ENCODE measurements at places on chromosomes 1 and 21.

DNA sequence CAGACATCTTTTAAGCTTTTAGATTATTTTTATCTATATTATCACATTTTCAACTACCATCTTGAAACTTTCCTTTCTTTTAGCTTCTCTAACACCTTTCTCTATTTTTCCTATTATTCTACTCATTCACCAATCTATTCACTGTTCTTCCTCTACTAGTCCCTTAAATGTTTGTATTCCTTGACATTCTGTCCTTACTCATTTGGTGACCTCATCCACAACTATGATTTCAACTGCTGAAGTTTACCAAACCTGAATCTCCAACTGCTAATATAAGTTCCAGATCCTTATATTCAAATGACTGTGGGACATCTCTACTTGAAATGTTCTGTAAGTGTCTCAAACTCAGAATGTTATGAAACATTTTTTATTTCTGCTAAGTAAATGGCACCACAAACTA is 49.2 kb downstream of the TUT4 start:
- DNase-seq = no peak

DNA sequence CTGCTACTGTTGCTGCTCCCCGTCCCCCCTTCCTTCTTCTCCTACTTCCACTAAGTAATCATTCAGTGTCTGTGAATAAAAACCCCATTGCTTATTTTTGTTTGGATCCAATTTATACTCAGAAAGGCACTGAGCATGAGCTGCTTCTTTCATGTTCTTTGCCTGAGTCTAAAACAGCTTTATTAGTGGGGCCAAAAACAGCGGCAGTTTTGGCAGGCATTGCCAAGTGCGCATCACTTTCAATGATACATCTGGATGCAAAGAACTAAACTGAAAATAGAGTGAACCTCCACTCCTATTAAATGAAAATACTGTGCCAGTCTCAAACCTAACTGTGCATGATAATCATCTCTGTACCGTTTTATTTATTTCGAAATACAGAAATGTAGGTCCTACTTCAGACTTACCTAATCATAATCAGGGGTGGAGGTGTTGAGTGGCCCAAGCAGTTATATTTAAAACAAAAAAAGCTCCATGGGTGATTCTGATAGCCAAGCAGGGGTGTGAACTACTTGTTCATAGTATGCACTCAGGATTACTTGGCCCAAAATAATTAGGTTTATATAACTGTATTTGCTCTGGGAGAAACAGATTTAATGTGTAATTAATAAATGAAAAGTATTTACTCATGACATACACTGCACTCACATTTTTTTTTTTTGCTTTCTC is 48.4 kb downstream of the NEK7 start:
- no peak for DNase-seq

- no peak for DNase-seq
These were observed 7.0 kb downstream of the GPR3 start for GRCh38 chr1:27399251-27400025.

DNA sequence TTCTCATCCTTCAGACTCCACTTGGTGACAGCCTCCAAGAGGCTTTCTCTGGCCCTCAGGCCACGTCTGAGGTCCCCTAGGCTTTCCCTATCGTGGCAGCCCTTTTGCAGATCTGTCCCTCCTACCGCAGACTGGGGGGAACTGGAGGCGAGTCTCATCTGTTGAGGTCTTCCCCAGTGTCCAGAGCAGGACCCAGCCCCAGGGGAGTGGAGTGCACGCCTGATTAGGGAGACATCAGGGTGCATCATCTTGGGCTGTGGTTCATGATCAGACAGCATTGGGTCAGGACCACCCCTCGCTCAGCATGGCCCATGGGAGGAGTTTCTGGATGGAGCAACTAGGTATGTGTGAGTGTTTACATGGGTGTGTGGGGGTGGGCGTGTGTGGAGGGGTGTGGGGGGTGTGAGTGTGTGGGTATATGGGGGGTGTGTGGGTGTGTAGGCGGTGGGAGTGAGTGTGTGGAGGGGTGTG is 8.5 kb upstream of the MATN1 start:
- no peak for DNase-seq

DNA sequence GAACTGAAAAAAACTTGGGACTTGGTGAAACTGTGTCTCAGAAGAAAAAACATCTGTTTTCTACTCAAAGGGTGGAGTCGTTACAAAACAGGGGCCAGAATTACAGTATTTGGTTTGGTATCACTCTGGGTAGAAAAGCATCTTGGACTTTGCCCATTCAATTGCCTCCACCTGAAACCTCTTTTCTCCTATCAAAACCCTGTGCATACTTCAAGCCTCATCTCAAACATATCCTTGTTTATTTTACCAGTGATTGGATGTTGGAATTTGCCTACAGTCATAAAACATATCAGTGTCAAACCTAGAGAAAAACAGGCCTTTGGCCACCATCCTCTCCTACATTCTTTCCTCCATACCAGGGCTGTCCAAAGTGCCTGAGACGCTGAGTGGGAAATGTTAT is 281.5 kb downstream of the PLPP3 start:
- DNase-seq = no peak

GRCh38 chr1:60596791-60597750 is 485.3 kb upstream of the NFIA start:
- DNase-seq = no peak

DNA sequence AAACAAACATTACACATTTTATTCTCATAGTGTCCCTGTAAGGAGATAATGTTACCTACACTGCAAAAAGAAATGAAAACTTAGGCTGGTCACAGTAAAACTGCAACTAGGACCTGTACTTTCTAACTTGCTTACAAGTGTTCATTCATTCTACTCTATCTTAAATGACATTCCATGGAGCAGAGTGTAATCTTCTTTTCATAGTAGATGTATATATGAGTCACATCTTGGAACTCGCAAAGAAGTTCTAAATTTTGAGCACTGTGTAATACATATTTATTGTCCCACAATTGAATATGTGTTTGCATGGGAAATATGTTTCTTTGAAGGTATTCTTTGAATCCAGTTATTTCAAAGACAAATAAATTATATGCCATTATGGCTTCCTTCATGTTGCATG is 1258.5 kb upstream of the ADGRL2 start:
- no peak for DNase-seq

- DNase-seq = no peak
These were observed 495 bp downstream of the PI4KB start for GRCh38 chr1:151326619-151327222.

- no peak for DNase-seq
These were observed 60.7 kb downstream of the GORAB start for GRCh38 chr1:170592591-170593111.

GRCh38 chr21:32184065-32184464 is 94.8 kb downstream of the MIS18A start:
- no peak for DNase-seq

DNA sequence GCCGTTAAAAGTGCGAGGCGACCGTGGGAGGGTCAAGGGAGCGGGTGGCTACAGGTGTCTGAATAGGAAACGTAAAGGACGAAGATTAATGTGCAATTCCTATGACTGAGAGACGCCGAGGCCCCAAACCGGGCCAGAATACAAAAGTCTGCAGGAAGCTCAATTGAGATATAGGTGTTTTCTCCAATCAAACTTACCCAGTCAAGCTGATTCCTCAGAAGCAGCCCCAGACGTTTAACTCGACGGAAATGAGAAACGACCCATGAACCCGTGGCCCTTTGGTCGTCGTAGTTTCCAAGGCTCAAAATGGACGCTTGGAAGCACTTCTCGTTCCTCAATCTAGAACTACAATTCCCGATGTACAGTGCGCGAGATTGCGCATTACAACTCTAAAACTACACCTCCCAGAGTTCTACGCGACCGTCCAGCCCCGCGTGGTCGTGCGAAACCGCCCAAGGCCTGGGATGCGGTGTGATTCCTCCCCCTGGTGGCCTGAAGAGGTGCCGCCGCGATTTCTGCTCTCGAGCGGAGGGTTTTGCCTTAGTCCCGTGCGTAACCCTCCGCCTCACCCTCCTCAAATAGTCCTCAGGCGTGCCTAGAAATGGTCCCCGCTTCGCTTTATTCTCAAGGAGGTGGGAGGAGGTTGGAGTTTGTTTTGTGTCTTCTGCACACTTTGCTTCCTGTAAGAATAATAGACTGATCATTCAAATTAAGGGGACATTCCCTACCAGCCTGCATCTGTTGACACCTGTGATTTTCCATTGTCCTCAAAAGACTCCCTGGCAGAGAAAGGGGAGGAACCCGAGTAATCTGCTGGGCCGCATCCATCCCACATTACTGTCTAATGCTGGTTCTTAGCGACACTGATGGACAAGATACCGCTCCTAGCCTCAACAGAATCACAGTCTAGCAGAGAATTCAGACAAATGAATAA is at the start of gene PAFAH2:
TSS of gene PAFAH2 (minus strand) at position 236 of the 934 bp plus-strand sequence. CDS start 7,247 bp downstream, outside the sequence.
- peak; percentile 97 for DNase-seq

GRCh38 chr1:167926486-167926997 is 9.9 kb upstream of the DCAF6 start:
- no peak for DNase-seq

GRCh38 chr1:41355356-41355755 is 5.9 kb upstream of the FOXO6 start:
- DNase-seq = peak; percentile 32

DNA sequence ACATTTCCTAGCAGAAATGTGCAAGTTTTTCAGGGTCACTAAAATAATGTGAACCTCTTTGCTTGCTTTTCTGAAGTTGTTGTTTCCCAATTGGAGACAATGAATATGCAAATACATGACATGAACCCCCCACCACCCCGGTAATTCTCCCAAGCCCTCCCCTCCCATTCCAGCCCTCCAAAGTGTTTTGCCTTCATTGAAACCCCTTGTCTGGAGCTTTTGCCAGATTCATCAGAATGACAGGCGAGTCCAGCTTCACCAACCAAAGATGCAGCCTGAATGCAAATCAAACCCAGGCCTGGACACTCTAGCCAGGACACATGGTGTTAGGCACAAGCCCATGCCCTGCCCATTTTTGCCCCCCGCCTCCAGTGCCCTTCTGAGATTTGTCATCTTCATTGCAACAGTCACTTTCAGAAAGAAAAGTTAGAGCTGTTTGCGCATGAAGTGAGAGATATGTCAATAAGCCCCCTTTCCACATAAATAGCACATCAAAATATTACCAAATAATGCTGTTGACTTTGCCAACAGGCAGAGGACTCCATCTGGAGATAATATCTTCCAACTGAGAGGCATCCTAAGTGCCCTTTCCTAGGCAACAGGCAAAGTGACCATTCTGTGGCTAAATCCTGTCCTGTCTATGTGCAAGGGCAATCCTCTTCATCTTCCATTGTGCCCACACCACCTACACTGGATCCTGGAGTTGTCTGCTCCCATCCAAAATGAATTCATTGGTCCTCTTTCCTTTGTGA is 145.6 kb upstream of the NFIA start:
- no peak for DNase-seq

DNA sequence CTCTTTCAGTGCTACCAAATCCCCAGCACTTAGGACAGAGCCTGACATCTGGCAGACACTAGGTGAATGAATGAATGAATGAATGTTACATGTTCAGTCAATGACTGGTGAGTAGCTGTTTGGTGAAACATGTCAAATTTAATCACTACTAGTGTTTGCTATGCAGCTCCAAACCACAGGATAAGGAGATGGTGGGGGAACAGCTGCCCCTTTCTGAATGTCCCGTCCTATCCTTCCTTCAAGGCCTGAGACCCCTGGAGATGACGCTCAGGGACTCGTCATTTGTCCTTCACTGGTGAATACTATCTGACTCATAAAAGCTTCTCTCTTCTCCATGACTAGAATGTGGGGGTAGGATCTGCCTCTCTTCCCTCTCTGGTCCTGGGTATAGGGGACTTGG is 175.4 kb downstream of the HIVEP3 start:
- no peak for DNase-seq

DNA sequence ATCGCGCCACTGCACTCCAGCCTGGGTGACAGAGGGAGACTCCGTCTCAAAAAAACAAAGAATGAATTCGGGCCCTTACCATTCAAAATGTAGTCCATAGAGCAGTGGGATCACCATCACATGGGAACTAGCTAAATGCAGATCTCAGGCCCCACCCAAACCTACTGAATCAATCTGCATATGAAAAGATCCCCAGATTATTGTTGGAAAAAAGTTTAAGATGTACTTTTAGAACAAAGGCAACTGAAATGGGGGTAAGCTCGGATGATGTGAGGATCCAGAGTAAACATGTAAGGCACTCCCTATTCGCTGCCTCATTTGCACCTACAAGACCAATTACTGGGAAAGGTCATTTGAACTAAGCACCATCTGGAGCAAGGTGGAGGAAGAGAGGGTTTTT is 803 bp upstream of the FLAD1 start:
- no peak for DNase-seq

DNA sequence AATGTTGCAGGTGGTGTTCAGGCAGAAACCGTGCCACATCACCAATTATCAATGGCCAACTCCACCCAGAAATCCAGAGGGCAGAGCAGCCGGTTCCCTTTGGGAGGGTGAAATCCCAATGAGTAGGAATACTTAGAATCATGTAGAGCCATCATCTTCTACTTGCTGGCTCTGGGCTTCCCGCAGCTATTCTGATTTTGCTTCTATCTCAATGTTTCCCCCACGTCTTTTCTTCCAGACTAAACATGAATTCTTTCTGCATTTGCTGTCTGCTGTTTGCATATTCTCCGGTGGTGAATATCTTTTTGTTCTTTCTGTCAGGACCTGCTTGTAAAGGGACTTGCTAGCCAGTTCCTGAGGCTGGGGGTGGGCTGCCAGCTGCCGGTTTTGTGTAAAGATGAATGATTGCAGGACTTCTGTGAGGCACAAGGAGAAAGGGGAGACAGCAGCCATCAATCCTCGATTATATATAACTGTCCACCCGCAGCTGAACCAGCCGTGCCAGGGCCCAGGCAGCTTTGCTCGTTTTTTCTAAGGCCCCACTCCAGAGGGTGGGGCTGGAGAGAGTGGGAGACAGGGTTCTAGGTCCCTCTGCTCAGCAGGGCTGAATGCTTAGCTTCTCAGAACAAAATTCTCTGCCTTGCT is 33.2 kb downstream of the PRAMEF20 start:
- DNase-seq = no peak

GRCh38 chr21:45873866-45874265 is 107.7 kb upstream of the COL6A1 start:
- no peak for DNase-seq

- DNase-seq = peak; percentile 66
These were observed 2.2 kb upstream of the RHEX start for GRCh38 chr1:206050655-206051235.

- no peak for DNase-seq
These were observed 13.1 kb upstream of the UTS2 start for GRCh38 chr1:7865978-7866377.

DNA sequence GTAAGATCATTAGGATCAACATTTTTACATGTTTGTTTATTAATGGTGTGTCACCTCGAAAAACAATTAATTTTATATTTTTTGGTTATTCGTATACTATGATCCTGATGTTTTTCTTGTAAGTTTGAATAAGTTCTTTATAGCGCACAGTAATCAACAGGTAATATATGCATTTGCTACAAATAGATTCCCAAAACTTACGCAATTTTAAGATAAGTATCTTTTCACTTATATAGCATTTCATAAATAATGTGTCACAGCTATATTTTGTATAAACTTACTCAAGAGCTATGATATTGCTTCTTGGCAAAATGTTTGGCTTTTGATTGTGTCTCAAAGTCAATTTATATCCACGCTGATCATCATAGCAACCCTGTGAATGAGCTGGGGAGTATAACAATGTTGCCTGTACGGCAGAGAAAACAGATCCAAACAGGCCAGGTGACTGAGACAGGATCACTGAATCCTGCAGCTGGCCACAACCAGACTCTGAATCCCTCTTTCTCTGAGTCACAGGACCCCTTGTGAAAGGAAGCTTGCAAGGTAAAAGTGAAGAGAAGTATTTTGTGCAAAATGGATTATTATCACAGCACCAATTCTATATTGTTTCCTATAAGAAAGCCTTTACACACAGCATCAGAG is 48.6 kb downstream of the GNG12 start:
- DNase-seq = no peak

Data from activated CD8-positive, alpha-beta memory T cell treated with anti-CD3 and anti-CD28 coated beads, Interleukin-2, amount 50 U/mL, for 48 hours (primary cell).